ENCODE measurements at places on chromosomes 12 and 14.

DNA sequence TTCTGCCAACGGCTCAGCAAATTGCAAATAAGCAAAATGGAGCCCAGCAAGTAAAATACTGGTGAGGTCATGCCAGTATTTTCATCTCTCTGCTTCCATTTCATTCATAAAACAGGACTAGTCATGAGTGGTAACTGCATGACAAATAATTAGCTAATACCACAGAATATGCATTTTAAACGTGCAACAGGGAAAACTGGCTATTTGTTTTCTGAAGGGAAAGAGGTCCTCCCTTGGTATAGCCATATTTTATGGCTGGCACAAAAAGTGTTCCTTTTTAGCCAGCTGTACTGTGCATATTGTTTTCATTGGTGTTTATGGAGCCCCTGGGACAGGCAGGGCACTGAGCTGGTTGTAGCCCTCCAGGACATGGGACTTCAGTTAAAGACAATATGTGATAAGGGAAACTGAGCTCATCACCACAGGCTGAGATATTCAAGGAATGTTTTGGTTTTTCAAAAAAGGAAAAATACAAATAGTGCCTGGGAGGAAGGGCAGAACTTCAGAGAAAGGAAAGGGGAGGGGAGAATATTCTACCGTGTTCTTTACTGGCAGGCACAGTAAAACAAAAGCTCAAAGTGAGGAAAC, 26.1 kb upstream of the FOXN3 start:
- DNase-seq, result no peak

DNA sequence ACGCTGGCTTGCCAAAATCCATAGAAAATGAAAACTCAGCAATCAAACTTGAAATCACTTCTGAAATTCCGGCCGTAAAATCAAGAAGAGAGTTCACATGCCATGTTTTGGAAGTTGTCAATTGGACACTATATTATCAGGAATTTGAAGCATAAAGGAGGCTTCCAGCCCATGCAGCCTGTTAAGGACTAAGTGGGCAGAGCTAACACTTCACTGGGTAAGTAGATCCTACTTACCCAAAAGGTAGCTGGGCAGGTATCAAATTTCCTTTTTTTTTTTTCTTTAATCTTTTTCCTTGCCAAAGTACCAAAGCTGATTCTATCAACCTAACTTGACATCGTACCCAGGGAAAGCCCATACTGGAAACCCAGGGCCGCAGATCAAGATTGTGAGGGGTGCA, 71.5 kb upstream of the ARHGAP5 start:
- no peak for DNase-seq

GRCh38 chr14:94600148-94600545, 12.0 kb upstream of the SERPINA3 start:
- DNase-seq, result no peak

DNA sequence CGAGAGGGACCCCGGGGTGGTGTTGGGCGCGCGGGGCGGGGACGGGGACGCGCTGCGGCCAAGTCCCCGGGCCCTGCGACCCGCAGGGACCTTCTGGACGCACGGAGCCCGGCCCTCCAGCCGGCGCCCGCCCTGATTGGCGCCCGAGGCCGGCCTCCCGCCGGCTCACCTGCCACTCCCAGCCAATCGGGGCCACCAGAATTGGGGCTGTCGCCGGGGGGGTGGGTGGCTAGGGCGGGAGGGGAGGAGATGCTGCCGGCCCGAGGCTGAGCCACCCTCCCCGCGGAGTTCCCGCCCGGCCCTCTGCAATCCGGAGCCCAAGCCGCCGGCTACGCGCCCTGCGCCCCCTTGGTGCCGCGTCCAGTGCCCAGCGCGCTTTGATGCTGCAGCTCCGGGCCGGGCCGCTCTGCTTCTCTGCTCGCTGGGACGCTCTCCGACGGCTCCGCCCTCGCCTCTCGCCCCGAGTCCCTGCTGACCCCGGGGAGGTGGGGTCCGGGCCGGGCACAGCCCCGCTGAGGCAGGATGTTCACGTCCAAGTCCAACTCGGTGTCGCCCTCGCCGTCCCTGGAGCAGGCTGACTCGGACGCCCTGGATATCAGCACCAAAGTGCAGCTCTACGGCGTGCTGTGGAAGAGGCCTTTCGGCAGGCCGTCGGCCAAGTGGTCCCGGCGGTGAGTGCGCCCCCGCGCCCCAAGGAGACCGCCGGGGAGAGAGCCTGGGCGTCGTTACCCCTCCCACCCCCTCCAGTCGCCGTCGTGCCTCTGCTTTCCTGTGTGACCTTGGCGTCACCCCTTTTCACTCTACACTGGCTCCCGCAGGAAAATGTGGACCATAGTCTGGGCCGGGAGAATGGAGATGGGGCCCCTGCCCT, at the start of gene PLEKHD1:
PLEKHD1 (plus strand) TSS at position 285 of the 871 bp plus-strand sequence; CDS start at position 523, 238 bp downstream.
- peak; percentile 66 for DNase-seq

GRCh38 chr12:118025168-118025567, 8.7 kb downstream of the RFC5 start:
- DNase-seq, result no peak

GRCh38 chr14:50263321-50263720, 31.9 kb upstream of the SOS2 start:
- no peak for DNase-seq

DNA sequence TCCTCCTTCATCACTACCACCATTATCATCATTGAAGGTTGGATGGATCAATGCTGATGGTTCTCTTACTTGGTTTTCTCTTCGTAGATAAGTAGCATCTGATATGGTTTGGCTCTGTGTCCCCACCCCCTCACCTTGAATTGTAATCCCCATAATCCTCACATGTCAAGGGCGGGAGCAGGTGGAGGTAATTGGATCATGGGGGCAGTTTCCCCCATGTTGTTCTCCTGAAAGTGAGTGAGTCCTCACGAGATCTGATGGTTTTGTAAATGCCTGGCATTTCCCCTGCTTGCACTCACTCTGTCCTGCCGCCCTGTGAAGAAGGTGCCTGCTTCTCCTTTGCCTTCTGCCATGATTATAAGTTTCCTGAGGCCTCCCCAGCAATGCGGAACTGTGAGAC, 172.4 kb upstream of the PWP1 start:
- no peak for DNase-seq

DNA sequence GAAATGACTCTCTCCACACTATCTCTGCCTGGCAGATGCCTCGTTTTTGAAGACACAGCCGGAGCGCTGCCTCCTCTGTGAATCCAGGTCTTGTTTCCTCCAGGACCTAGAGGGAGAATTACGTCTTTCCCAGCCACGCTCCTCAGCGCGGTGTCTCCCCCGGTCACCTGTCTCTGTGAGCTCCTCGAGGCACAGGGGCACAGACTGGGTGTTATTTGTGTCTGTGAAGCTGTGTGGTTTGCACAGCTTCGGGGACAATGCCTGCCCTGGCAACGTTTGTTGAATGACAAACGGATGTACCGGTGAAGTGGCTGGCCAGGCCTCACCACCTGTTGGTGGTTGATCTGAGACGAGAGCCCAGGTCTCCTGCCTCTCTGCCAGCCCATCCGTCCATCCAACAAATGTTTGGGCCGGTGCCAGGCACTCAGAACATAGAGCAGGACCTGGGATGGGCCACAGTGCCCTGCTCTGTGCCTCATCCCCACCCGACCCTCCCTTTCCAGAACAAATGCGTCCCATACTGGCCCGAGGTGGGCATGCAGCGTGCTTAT, 6.1 kb downstream of the PTPN6 start:
- DNase-seq, result no peak

GRCh38 chr14:54669721-54670561, 103.0 kb downstream of the SAMD4A start:
- no peak for DNase-seq

DNA sequence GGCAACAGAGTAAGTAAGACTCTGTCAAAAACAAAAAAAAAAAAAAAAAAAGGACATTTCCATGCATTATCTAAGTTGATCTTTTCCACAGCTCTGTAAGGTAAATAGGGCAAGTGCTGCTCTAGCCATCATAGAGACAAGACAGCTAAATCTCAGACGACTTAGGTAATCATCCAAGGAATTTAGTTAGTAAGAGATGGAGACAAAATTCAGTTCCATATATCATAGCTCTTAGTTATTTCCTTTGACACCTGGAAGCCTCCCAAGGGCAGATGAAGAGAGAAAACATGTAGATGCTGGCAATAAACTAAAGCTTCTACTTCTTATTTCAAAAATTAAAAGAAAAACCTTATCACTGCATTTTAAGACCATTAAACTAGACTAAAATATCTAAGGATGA, 48.7 kb downstream of the ST8SIA1 start:
- no peak for DNase-seq

DNA sequence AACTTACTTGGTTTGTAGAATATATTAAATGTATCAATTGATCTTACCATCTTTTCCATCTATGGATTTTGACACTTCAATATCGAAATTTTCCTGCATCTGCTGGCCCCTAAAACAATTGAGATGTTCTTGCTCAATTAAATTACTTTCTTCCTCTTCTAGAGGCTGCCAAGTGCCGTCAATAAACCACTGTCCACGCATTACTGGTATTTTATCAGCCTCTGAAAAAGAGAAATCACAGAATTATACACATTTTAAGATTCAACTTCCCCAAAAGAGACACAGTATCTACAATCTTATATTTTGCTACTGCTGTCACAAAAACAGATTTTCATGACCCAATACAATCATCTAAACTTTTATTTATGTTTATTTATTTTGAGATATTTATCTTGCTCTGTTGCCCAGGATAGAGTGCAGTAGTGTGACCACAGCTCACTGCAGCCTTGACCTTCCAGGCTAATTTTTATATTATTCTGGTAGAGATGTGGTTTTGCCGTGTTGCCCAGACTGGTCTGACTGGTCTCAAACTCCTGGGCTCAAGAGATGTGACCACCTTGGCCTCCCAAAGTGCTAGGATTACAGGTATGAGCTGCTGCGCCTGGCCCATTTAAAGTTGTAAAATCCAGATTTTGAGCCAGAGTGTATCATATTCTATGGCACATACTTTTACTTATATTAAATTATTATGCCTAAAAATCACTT, 49.3 kb downstream of the DDHD1 start:
- DNase-seq, result no peak

DNA sequence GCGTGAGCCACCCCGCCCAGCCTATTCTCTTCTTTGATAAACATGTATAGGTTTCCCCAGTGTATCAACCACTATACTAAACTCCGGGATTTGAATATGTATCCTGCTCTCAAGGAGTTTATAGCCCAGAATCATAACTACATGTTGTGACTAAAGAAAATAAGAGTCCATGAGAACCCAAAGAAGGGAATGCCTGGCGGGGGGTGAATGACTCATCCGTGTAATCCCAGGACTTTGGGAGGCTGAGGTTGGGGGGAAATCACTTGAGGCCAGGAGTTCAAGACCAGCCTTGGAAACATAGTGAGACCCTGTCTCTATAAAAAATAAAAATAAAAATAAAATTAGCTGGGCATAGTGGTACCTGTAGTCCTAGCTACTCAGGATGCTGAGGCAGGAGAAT, 57.2 kb downstream of the SIX6 start:
- DNase-seq, result no peak

DNA sequence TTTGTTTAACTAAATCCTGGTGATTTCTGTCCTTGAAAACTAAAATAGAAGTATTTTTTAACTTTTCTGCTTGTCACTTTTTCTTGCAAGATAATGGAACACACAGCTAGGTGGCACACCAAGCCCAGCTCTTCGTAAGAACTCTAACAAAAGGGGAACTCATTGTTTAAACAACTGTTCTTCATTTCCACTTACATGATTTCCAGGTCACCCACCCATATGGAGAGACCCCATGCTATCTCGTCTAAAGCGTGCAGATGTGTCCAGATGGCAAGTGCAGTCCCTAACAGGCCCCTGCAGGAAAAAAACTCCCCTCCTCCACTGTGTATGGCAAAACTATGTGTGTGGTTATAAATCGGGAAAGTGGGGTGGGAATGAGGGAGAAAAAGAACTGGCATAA, 43.3 kb upstream of the NT5DC3 start:
- no peak for DNase-seq

DNA sequence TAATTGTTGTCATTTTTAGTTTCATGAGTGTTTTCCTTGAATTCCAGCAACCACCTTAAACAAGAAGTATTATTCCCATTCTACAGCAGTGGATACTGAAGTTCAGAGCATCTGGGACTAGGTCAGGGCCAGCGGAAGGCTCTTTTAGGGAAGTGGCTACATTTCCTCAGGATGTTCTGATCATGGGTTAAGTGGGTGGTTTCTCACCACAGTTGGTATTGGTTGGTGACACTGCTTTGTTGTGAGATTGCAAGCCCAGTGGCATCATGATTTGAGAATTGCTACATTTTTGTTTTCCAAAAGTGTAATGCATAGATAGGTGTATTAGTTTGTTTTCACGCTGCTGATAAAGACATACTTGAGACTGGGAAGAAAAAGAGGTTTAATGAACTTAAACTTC, 47.1 kb downstream of the SYNE2 start:
- no peak for DNase-seq

DNA sequence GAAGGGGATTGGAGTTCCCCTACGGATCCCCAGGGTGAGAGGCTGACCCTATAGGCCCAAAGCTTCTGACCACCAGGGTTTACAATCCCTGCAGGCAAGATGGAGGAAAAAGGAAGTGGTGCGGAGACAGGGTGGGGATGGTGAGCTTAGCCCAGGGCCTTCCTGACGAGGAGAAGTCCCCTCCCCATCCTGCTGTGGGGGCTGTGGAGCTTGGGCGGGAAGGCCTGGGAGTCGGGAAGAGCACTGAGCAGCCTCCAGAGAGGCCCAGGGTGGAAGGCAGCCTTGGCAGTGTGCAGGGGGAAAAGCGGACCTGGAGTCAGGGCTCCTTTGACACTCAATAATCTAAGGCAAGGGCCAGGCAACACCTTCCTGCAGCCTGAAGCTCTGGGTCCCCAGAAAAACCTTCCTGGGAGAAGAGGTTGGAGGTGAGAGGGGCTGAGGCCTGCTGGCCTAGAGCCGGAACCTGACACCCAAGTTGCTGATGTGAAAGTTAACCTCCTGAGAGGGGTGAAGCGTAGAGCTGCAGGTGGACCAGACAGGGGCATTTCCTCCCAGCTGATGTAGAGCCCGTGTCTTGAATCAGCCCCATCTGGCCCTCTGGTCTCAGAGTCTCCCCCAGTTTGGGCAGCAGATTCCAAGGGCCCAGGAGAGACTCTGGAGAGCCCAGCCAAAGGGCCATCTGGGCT, 6.0 kb downstream of the HDAC7 start:
- no peak for DNase-seq

GRCh38 chr12:54562750-54563356, 13.5 kb downstream of the PDE1B start:
- no peak for DNase-seq

GRCh38 chr14:34684578-34684977, 29.8 kb downstream of the CFL2 start:
- DNase-seq, result no peak

- no peak for DNase-seq
Measured at GRCh38 chr12:45232756-45233372, 17.0 kb downstream of the ANO6 start.

DNA sequence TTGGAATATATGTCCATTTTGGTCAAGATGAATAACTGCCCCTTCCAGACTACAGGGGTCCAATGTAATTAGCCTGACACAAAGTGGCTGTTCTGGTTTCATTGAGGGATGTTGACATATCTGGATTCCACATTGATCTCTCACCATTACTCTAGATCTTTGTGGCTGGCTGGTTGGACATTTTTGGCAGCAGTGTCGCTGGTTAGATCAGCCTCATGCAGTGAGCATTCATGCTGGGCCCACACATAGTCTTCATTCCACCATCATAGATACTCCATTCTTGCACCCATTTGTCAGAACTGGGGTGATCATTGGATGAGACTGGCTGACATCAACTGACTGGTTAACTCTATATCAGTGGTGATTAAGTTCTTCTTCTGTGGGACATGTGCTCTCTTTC, 74.4 kb downstream of the MGST1 start:
- no peak for DNase-seq

Measured in DMS79 (cell line).